Caudate nucleus (tissue), 63 donors: ENCODE measurements at places on chromosomes 5 and 9.

DNA sequence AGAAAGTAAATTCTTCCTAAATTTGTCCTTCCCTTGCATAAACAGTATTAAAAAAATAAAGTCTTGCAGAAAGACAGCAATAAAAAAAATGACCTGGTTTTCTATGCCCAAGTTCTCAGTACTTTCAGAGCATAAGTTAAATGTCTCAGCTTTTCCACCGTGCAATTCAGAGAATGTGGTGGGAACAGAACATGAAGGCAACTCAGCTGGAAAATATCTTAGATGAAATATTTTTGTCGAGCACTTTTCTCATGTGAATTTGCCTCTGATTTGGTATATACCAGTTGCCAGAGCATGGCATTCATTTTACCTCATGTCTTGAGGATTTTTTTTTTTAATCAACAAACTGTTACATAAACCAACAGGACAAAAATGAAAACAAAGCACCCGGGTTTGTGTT is 176.1 kb downstream of the CETN3 start:
- no peak for DNase-seq

DNA sequence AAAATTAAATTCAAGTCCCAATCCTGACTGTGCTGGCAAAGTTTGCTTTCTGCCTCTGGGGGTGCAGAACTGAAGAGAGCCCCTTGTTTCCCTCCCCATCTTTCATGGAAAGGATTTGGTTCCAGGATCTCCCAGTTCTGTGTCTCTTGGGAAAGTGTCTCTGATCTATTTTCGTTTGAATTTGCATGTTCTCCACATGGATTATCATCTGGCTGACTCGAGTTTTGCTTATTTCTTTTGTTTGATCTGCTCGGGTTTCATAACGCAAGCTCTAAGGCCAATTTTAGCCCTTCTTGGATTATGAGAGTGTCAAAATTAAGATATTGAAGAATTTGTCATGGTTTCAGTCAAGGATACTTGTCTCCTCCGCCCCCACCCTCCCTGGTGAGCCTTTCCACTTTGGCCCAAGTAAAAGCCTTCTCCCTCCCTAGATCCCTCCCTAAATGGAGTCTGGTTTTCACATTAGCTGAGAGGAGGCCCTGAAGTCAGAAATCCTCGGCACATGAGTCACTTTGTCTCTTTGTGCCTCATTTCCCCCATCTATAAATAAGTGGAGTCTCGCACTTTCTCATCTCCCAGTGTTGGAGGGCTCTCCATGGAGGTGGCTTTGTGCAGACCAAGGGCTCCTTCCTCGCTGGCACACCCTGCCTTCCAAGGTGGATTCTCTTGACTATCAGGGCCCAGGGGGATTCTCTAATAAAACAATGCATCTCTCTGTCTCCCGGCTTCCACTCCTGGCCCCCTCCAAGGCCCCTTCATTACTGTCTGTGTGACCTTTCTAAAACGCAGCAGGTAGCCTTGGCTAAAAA is 17.3 kb downstream of the ADRB2 start:
- DNase-seq: no peak

GRCh38 chr5:125272357-125272756 is 525.9 kb upstream of the ZNF608 start:
- DNase-seq: no peak

DNA sequence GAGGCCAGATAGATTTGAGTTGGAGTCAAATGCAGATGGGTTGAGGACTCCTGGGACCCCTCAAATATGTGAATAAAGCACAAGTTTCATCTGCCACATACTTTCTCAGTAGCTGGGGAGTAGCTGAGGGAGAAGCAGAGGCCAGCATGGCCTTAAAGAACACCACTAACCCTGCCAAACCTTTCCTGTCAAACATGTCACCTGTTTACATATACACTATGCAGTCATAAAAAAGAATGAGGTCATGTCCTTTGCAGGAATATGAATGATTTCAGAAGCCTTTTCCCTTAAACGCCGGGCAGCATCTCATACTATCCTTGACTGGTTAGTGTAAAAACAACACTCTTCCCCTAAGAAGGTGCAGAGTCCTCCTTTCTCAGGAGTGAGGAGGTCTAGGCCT is 25.2 kb upstream of the HSD17B4 start:
- DNase-seq: no peak

- DNase-seq: no peak
Observed at GRCh38 chr9:71146511-71146910, 25.1 kb upstream of the TRPM3 start.

- no peak for DNase-seq
Observed at GRCh38 chr5:170248172-170248930, 15.6 kb downstream of the C5orf58 start.

- DNase-seq: no peak
Observed at GRCh38 chr5:5492087-5492933, 69.8 kb downstream of the ICE1 start.

DNA sequence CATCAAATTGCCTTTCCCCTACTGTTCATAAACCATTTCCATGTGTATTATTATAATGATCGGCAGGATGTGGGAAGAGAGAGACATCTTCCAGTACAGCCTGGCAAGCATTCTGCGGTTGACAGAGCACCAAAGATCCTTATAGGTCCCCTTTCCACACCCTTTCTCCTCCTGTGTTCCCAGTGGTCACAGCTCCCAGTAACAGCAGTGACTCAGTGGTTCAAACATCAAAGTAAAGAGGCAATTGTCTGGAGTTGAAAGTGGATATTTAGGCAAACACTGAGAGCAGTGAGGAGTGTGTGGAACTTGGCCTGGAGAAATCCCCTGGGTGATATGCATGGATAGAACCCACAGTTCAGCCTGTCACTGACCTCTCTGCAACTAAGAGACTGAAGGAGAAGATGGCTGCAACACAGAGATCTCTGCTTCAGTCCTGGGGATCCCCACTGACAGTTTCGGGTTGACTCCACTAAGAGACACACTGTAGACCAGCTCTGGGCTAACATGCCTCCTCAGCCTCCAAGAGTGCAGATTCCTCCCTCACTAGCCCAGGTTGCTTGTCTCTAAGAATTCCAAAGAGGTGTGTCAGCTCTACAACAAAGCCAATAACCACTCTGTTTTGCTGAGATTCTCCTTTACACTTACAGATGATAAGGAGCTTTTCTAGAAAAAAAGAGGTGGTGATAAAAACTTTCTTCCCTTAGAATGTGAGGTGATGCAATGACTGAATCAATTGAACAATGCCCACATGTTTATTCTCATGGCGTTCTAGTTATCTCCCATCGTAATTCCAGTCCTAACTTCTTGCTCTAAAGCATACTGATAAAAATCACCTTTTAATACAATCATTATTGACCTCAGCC is 94.4 kb upstream of the IL6ST start:
- DNase-seq: no peak

- no peak for DNase-seq
Observed at GRCh38 chr9:7123743-7124142, 366.0 kb downstream of the KDM4C start.

DNA sequence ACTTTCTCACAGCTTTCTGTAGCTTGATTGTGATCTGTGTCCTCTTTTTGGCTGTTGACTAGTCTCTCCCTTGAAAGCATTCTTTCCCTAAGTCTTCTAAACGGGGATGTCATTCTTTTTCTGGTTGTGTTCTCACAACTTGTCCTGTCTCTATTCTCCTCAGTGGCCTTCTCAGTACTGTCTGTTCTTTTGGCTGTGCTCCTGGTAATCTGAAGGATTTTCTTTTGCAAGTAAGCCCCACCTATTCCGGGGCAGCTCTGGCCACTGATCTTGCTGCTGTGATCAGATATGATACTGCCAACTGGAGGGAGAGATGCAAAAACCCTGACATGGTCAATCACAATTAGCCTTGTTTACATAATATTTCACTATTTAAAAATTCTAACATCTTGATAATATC is 172.2 kb downstream of the CDC42SE2 start:
- DNase-seq: no peak

DNA sequence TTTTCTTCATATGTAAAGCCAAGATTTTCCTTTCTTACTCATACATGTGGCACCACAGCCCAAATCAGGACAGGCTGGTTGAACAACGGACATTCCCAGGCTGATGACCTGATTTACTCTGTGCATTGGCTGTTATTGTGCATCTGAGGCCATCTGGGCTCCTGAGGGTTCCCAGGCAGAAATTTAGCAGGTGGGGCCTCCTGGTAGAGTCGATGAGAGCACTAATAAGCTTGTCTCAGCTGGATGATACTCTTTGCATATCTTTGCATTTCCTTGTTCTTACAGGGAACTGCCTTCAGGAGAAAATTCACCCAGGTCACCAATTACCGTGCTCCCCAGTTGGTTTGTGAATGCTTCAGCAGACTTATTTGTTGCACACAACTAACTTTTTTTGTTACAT is 605.1 kb downstream of the ELAVL2 start:
- DNase-seq: no peak

DNA sequence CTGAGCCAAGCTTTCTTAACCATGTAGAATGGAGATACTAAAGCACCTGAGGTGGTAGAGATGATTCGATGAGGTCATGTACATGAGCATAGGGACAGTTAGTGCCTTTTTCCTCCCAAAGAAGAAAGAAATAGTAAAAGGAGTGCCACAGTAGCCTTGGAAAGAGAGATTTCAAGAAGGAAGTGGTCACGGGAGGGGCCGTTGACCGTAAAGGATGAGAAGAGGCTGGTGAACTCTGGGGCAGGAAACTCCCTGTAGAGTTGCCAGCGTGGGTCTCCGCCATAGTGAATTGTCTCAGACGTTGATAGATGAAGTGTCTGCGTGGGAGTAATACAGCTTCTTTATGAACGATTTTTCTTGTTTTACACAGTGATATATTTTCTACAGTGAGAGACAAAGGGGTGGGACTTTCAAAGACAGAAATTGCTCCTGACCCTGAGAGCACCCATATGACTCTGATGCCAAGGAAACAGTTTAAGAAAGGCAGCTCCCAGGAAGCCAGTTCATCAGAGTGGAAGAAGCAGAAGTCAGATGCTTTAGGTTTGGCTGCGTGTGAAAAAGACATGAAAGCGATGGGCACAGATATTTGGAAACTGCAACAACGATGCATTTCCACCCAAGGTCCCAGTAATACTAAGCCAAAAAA is 41.3 kb downstream of the UGCG start:
- DNase-seq: peak; percentile 4

GRCh38 chr9:131951905-131952304 is 127.8 kb downstream of the MED27 start:
- no peak for DNase-seq

DNA sequence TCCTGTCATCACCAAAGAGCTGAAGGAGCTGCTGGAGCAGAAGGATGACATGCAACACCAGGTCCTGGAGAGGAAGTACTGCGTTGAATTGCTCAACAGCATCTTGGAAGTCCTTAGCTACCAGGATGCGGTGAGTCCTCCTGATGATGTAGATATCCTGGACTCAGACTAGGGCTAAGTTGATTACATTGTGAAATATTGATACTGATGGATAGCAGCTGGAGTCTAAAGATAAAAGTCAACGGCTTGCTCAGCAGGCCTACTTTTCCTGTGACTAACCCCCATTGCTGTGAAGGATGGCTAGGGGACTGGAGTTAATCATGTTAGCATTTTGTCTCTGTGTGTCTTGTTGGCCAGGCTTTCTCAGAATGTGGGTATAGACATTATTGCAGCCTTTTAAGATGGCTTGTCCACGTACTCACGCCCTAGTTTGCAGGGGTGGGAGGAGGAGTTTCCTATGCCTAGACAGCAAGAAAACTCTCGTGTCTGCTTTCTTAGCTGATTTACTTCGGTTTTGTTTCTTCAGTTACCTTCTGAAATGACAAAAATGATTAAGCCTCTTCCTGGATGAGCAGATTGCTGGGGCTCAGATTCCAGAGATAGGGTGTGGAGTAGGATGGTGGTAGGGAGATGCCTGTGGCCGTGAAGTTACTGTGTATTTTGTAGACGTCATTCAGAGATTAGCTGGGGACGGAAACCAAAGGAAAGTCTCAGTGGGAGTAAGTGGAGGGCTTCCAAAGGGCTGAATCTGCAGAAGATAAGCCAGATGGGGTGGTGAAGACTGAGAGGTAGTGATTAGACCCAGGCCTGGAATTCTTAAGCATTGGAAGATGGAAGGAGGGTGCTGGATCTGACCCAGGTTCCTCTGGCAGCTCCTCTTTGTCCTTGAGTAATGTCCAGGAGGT is 166.3 kb downstream of the DOCK2 start:
- no peak for DNase-seq

GRCh38 chr9:37210737-37211523 is 90.6 kb downstream of the ZCCHC7 start:
- no peak for DNase-seq

DNA sequence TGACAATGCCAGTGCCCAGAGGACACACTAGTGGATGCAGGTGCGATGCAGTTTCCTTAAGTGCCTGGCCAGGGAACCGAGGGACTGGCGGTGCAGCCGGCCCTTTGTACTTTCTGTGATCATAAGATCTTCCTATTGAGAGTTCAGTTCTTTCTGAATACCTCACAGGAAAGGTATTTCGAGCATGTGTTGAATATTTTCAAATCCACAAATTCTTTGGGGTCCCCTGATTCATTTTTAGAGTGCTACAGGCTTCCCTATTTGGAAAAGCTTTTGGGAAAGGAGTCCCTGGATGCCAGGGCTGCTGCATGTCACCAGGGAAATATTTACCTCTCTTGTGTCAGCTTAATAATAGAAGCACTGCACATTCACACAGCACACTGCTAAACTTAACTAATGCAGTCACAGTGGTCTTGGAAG is 281.5 kb downstream of the GADD45G start:
- no peak for DNase-seq

- no peak for DNase-seq
Observed at GRCh38 chr5:12611132-12611531, 706.9 kb upstream of the CTNND2 start.

DNA sequence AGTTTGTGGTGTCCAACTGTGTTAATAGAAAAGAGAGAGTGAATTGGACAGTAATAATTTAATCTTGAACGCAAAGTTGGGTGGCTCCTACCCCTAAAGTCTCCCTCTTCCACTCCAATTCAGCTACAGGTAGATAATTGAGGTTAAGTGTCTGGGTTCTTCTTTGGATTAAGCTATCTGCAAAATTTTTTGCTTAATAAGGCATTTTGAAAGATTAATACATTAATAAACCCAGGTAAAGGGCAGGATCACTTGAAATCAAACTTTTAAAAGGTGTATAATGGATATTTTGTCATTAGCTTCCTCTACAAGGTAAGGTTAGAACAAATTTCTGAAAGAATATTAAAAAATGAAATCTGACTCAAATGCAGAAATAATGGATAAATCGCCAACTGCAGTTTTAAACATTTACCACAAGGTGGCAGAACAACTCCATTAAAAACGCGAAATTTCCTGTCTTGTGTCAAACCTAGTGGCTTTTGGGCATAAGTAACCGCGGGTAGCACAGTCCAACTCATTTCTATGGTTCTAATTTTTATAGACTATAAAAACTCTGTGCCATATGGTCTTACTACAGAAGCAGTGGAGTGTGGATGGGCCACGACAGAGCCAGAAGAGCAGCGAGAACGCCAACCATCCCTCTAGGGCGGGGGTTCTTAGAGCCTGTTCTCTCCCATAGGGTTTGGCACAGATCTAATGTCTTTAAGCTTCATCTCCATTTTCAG is 276.5 kb downstream of the ARHGEF28 start:
- no peak for DNase-seq

DNA sequence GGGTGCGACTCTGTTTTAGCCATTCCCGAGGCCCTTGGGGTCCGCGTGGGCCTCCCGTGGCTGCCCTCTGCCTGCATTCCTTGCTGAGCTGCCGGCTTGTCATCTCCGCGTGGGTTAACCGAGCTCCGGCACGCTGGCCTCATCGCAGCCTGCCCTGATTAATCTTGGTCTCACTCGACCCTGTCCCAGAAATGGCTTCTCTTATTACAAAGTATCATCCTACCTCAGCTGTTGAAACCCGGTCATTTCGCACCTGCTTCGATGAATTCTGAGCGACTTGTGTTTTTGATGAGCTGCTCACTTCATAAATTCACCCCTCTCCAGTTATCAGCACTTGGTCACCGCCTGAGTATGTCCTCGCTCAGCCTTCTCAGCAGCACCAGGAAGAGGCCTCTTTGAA is 123.5 kb upstream of the EGFLAM start:
- DNase-seq: no peak

- DNase-seq: no peak
Observed at GRCh38 chr5:147780924-147781573, 1.5 kb downstream of the JAKMIP2 start.
